Activated CD8-positive, alpha-beta memory T cell treated with anti-CD3 and anti-CD28 coated beads for 48 hours (primary cell): ENCODE measurements at places on chromosomes 11 and 22.

DNA sequence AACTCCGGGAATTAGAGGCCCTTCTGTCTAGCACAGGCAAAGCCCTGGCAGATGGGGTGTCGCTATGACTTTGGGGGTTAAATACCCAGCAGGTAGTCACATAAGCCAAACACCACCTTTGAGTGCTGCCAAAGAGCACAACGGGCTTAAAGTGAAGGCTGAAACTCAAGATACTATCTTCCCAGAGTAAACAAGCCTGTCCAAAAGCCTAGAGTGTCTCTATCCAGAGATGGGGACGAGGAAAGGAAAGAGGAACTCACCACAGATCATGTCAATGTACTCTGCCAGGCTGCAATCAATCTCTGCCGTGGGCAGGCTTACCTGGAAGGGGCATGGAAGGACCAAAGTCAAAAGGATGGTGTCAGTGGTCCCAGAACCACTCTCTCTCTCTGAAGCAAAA is 14.5 kb downstream of the TMEM25 start:
- no peak for DNase-seq

GRCh38 chr11:128517451-128518230 is 69.7 kb downstream of the ETS1 start:
- no peak for DNase-seq

DNA sequence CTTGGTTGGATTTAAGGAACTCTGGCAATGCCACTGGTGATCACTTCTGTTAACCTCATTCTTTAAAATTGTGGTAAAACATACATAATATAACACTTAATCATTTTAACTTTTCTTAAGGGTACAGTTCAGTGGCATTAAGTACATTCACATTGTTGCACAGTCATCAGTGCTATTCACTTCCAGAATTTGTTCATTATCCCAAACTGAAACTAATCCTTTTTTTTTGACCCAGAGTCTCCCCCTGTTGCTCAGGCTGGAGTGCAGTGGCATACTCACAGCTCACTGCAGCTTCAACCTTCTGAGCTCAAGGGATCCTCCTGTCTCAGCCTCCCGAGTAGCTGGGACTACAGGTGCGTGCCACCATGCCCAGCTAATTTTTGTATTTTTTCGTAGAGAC is 10.6 kb downstream of the ELF5 start:
- no peak for DNase-seq

GRCh38 chr22:36586852-36587251 is 57.9 kb upstream of the EIF3D start:
- no peak for DNase-seq

DNA sequence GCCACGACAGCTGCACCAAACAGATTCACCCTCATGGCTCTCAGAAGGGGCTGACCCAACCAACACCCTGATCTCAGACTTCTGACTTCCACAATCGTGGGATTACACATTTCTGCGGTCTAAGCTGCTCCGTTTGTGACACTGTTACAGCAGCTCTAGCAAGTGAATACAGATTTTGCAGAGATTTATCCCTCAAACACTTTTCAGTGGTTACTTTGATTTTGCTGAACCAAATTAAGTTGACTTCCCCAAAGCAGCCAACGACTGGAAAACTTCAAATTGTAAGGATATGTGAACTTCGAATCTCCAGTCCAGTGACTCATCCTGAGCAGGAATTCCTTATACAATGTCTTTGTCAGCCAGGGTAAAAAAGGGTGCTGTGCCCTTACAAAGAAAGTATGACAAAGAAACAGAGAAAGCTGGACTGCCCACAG is 14.8 kb upstream of the INCENP start:
- no peak for DNase-seq

DNA sequence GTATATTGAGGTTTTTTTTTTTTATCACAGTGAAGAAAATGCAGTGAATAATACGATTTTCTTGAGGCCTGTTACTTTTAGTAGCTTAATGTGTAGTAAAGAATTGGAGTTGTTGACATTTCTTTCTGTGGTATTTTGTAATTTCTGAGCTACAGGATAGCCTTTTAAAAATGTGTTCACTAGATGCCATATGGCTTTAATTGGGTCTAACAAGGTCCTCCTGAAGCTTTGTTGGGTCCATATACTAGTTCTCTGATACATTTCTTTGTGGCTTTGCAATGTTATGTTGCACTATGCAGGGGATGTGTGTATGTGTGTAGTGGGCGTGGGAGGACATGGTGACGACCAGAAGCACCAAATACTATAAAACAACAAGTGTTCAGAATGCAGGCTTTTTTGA is 25.1 kb downstream of the FBXO7 start:
- no peak for DNase-seq

GRCh38 chr11:66032957-66033735 is 6.9 kb upstream of the CATSPER1 start:
- DNase-seq, result no peak

GRCh38 chr11:81237139-81237538 is 1496.5 kb downstream of the FAM181B start:
- no peak for DNase-seq

DNA sequence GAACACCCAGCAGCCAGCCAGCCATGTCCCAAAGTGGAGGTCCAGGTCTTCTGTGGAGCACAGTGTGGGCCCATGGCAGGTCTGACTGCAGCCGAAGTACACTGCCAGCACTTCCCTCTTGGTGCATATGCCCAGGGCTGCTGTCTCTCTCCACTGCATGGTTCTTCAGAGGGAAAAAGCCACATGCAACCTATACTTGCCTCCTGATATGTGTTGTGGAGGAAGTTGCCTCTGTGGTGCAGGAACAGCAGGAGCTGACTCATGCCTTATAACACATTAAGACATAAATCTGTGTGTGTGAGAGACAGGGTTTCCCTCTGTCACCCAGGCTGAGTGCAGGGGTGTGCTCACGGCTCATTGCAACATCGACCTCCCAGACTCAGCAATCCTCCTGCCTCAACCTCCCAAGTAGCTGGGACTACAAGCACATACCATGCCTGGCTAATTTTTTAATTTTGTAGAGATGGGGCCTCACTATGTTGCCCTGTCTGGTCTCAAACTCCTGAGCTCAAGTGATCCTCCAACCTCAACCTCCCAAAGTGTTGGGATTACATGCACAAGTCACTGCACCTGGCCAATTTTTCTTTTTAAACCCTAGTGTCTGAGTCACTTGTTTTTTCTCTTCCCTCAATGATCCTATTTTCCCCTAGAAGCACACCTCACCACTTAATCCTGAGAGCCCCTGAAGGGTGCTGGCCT is 98.8 kb downstream of the MPPED2 start:
- DNase-seq, result no peak

DNA sequence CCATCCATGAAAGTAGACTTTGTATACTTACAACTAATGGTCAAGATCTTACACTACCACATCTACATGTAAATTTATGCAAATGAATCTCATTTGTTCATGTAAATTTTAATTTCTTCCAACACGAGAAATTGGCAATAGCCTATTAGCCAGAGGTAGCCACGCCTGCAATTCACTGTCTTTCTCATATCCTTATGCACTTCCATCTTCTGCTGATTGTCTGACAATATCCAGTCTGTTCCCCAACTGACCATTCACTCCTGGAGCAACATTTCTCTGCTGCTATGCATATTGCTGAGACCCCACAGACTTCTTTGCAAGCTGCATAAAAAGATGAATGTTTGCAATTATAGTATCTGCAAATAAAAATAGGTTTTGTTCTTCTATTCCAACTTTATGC is 2.5 kb downstream of the NNMT start:
- DNase-seq, result no peak
